Gastroesophageal sphincter (tissue), 4 donors: ENCODE measurements at places on chromosomes 3 and 15. TPM values are rescaled to one million over a fixed set of nuclear protein-coding genes. Genes with fewer than 3 reads are reported as not detected.

GRCh38 chr3:105649480-105649879 is 219.3 kb downstream of the CBLB start:
- ATAC-seq, result no peak

GRCh38 chr15:68389041-68389930 is 42.7 kb downstream of the ITGA11 start:
- no peak for ATAC-seq

- ATAC-seq, result peak; percentile 75
Measured at GRCh38 chr3:159852821-159853505, 135.7 kb upstream of the IL12A start.

DNA sequence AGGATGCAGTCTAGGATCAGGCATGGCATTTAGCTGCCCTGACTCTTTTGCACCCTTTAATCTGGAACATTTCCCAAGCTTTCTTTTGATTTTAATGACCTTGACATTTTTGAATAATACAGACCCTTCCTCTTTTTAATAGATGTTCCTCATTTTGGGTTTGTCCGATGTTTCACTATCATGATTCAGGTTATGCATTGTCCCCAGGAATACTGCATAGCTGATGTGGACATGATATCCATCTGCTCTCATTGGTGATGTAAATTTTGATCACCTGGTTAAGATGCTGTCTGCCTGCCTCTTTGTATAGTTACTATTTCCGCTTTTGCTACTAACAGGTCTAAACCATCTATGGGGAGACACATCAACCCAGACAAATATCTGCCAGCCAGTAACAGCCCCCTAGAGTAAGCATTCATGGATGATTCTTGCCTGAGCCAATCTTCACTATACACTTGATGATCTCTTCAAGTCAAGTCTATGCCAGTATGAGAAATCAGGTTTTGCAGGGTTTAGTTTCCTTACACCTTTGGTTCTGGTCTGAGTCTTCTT is 50.6 kb upstream of the ULK4 start:
- no peak for ATAC-seq

GRCh38 chr3:171178714-171179113 is 152.2 kb upstream of the SLC2A2 start:
- no peak for ATAC-seq

GRCh38 chr15:50340416-50340815 is 14.6 kb downstream of the GABPB1 start:
- no peak for ATAC-seq

- ATAC-seq, result no peak
Measured at GRCh38 chr3:31244929-31245817, 287.6 kb upstream of the STT3B start.

GRCh38 chr15:52858782-52859176 is 68.6 kb upstream of the ONECUT1 start:
- ATAC-seq, result no peak

GRCh38 chr3:65617209-65617608 is 421.5 kb downstream of the MAGI1 start:
- ATAC-seq, result no peak

GRCh38 chr3:45642731-45643152 is 46.5 kb upstream of the SACM1L start:
- no peak for ATAC-seq

DNA sequence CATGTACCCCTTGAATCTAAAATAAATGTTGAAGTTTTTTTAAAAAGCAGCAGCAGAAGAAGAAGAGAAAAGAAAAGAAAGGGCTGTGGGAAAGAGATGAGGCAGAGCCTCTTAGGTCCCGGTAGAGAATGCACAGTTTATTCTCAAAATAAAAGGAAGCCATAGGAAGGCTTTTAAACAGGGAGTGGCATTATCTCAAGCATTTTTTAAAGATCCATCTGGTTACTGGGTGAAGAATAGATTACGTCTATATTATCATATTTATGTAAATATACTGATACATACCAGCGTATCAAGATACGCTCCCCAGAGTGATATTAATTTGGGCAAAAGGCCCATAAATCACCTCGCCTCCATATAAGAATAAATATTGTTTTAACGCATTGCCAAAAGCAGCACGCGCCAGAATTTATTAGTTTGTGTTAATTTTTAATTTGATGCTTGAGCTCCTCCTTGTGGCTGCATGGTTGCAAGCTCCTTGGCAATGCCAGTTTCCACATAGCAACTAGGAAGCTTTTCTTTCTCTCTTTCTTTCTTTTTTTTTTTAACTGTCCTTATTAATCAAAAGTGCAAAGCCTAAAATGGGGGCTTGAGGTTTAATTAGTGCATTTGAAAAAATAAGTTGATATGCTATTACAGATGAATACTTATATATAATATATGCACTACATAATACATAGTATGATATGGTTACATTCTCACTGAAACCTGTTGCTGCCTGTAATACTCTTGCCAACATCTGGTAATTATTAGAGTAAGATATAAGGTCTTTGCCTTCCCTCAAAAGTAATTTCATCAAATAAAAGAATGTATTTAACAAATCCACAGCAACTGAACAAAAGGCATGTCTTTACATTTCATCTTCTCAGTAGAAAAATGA is 242.8 kb upstream of the UBE2E2 start:
- no peak for ATAC-seq

The NR1I2 gene
- total RNA-seq, result not detected

DNA sequence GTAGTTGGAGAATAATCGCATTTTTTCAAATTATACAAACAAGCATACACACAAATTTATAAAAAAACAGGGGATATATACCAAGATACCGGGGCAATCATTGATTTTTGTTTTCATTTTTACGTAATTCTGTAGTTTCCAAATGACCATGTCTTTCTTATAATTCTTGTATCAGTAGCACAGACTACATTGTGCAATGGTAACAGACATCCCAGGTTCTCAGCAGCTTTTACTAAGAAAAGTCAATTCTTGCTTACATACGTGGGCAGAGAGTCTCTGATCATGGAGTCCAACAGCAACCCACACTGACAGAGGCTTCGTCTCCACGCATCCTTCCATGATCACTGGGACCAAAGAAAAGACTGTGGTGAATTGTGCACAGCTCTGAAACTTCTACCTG is 441.3 kb downstream of the TBL1XR1 start:
- no peak for ATAC-seq

GRCh38 chr15:87345961-87346360 is 910.6 kb downstream of the NTRK3 start:
- no peak for ATAC-seq

GRCh38 chr3:13556207-13556606 is 7.3 kb downstream of the FBLN2 start:
- ATAC-seq, result no peak
